Gastroesophageal sphincter (tissue), 4 donors: ENCODE measurements at places on chromosomes 3 and 15.

DNA sequence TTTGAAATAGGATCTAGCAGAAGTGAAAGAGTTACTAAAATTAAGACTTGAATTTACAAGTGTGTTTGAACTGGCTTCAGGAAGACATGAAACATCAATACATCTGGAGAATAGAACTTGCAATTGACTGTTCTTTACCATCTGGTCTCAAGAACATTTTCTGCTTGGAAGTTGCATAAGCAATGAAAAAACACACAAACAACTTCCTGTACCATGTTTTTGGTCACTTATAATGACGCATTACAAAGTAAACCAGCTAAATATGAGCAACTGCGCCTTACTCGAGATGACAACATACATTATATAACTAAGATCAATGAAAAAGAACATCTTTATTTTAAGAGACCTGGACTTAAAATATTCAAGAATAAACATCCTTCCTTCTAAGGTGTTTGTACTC lies 112.5 kb downstream of the TIGIT start:
- no peak for ATAC-seq

GRCh38 chr15:36757189-36757814 lies 177.9 kb downstream of the CDIN1 start:
- no peak for ATAC-seq

DNA sequence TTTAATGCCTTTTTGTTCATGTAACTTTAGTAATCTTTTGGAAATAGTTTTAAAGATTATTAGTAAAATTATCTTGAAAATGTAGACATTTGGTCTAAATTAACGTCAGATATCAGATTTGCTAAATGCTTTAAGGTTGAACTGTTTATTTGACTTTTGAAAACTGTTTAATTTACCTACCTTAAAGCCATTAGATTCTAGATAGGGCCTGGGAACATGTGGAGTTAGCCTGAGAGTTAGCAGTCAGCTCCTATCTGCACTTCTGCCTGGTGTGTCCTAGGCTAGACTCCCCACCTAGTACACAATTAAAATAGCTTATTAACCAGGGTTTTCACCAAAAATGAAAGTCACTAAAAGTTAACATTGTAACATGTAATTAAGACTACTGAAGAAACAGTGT lies 53.7 kb upstream of the CFAP20DC start:
- no peak for ATAC-seq

DNA sequence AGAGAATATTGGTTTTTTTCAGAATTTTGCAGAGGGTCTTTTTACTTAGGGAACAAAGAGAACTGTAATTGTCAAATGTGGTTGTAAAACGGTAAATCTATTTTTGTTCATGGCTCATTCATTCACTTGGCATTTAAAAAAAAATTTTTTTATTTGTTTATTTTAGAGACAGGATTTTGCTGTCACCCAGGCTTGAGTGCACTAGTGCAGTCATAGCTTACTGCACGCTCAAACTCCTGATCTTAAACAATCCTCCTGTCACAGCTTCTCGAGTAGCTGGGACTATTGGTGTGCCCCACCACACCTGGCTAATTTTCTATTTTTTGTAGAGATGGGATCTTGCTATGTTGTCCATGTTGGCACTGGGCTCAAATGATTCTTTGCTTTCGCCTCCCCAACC lies 301.8 kb downstream of the LPP start:
- no peak for ATAC-seq

- peak; percentile 86 for ATAC-seq
Observed at GRCh38 chr3:42080453-42080872, 10.7 kb upstream of the TRAK1 start.

- ATAC-seq: no peak
Observed at GRCh38 chr3:20264900-20265567, 79.0 kb upstream of the SGO1 start.

DNA sequence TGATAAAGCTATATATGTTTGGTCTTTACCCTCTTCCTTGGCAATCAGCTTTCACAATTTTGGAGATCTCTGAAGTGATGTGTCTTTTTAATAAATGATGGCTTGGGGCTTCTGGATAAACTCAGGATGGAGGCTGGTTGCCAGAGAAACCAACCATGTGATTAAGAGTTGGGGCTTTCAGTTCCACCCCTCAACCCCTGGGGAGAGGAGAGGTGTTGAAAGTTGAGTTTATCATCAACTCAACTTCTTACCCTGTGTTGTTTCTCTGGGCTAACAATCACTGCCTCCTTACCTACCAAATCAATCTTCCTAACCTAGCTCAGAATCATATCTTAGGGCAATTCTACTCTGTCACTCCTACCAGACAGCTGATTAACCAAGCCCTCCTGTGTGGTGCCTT lies 735.8 kb downstream of the ZPLD1 start:
- ATAC-seq: no peak

DNA sequence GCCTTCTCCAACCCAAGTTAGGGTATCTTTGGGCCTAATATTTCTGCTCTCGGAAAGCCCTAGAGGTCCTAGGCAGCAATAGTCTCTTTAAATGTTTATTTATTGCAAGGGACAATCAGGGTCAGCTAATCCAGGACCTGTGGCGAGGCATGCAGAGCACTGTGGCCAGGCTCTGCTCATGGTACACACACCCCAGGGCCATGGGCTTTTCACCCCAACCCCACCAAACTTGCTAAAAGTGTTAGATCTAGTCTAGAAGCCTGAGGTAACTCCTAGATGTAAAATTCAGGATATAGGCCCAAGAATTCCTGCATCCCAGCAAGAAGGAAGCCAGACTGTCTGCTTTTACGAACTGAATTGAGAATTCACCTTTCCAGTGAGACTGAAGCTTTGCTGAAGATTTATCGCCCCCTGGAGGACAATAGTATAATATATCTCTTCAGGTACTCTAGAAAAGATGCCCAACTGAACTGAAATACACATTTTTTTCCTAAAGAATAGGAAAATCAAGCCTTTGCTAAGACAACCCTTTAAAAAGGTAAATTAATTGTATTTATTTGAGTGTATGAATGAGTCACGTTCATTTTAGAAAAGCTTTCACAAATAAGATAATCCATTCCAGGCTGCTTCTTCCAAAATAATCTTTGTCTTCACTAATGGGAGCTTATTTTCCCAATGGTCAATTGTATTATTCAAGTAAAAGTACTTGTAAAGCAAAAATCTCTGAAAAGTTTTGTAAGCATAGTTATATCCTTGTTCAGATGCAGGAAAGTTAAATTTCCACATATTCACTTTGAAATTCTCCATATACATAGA lies 89.8 kb downstream of the LRRC3B start:
- ATAC-seq: peak; percentile 51

- no peak for ATAC-seq
Observed at GRCh38 chr15:22911306-22911705, 68.9 kb downstream of the CYFIP1 start.

DNA sequence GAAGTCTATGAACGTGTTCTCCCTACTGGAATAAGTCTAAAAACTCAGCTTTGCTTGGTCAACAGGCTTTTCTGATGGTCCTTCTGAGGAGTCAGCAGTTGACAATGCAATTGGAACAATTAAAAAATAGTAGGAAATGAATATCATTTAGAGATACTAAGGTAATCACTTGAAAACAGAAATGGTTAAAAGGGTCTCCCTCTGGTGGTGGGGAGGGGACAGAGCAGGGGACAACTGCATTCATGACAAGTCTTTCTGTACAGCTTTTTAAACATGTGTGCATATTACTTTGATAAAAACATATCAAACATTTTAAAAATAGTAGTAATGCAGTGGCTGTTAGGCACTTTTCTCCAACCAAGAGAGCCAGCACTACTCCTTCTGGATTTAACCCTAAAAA lies 119.9 kb upstream of the FHIT start:
- ATAC-seq: no peak

- no peak for ATAC-seq
Observed at GRCh38 chr3:125318167-125318865, 56.8 kb downstream of the ZNF148 start.

- peak; percentile 60 for ATAC-seq
Observed at GRCh38 chr3:72255791-72256559, 471.0 kb upstream of the PROK2 start.

- ATAC-seq: no peak
Observed at GRCh38 chr3:58150810-58151199, 60.0 kb downstream of the DNASE1L3 start.

GRCh38 chr3:69691860-69692259 lies 47.4 kb upstream of the MITF start:
- no peak for ATAC-seq

DNA sequence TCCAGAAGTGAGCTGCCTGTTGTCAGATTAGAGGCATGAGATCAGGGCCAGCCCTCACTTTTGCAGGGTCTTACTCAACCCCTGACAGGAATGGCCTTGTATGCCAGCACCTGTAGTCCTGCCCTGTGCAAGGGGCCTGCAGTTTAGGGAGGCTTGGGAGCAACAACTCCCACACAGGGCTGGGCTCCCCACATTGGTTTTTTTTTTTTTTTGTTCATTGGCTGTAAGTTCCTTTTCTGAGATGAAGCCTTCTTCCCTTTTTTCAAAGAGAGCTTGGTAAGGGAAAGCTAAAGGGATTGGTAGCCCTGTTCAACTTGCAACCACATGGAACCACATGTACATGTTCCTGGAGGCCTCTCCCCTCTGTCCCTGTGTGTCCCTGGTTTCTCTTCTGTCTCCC lies 46.4 kb downstream of the TNFAIP8L3 start:
- ATAC-seq: no peak

- ATAC-seq: peak; percentile 34
Observed at GRCh38 chr3:127172781-127173515, 20.0 kb upstream of the PRR23E start.

DNA sequence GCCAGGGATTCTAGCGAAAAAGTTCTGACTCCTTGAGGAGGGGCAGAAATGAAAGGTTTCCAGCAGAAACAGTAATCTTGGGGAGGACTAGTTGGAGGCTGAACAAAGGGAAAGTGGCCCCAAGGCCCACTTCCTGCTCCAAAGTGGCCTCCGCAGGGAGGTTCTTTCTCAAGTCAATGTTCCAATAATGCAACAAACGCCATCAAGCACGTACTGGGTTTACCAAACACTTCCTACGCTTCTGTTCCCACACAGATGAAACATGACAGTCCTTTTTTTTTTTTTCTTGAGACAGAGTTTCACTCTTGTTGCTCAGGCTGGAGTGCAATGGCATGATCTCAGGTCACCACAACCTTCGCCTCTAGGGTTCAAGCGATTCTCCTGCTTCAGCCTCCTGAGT lies 9.6 kb upstream of the RCCD1 start:
- no peak for ATAC-seq

DNA sequence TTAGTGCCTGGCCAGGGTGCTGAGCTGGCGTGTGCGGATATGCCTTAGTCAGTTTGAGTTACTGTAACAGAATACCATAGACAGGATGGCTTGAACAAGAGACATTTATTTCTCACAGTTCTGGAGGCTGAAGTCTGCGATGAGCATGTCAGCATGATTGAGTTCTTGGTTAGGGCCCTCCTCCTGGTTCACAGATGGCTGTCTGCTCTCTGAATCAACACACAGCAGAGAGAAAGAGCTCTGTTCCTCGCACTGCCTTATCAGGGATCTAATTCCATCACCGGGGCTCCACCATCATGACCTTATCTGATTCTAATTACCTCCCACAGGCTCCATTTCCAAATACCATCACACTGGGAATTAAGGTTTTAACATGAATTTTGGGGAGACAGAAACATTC lies 386.6 kb upstream of the DPH6 start:
- no peak for ATAC-seq

DNA sequence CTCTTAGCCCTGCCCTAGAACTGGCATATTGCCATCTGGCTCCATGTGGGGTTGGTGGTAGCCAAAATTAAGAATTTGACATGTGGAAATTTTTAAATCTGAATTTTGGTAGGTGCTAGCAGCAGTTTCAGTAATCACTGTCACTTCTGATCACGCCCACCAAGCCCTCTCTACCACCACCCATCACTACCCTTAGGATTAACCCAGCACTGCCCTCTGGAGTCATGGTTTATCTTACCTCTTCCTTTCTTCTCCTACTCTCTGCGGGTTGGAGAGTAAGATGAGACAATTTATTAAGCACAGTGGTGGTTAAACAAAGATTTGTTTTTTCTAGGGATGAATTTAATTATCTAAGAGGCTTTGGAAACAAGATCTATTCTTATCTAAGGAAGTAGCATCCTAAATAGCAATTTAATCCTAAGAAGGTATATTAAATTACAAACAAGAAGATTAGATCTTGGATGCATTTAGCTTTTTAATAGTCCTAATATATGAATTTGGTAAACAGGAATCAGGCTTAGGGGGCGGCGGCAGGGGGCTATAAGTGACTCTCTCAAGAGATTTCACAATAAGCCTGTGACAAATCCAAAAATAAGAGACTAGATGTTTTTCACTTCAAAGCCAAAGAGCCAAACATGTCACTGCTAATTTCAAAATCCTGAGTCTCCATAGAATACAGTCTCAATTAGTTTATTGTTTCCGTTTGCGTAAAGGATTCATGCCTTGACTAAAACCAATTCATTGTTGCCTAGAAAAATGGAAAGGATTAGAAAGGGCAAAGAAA lies 498.4 kb upstream of the UBE2E2 start:
- ATAC-seq: no peak

GRCh38 chr3:12462159-12462947 lies 21.9 kb upstream of the TSEN2 start:
- ATAC-seq: no peak

- ATAC-seq: peak; percentile 61
Observed at GRCh38 chr15:78906316-78906620, 33.6 kb downstream of the MORF4L1 start.

GRCh38 chr3:141348837-141349236 lies 19.5 kb upstream of the ZBTB38 start:
- no peak for ATAC-seq

DNA sequence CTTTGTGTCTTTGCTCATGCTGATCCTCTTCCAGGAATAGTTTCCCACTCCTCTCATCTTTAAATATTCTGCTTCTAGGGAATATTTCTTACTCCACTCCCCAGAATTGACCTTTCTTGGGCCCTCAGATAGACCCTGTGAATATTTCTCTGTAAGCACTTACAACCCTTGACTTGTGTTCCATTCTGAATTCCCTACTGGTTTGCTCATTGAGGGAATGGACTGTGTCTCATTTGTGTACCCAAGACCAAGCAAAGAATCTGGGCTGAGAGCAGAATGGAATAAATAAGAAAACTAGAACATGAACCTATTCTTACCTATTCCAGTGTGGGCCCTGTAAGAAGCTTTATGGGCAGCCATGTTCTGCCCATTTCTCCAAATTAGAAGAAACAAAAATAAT lies 72.7 kb upstream of the TSPAN3 start:
- no peak for ATAC-seq

DNA sequence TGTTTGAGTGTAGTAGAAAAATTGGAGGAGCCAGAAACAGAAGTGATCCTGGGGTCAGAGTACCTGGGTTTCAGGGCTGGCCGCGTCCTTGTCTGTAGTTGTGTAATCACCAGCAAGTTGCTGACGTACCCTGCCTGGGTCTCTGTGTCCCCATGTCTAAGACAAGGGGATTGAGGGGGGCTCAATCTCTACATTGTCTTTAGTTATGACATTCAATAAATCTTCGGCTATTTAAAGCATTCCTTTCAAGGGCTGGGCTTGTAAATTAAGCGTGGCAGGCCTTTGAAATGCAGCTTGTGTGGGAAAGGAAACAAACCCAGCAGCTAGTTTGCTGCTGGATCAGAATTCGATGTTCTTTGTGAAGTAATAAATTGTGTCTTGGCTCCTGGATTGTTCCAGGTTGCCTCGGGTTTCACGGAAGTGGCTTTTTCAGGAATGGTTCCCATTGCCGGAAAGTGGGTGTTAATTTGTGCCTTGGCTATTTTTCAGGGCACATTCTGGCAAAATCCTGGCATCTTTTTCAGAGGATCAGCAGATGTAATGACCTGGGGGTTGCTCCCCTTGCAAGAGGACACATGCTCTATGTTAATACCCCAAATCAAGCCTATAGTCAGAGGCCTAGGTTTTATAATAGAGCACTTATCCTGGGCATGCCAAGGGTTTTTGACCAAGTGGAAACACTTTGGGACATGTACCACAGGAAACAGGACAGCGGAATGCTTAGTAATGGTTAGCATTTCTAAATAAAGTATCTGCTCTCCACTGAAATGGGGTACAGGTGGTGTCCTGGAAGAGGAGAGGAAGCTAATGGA lies 294.8 kb upstream of the NR2E3 start:
- ATAC-seq: no peak
